Stimulated activated CD4-positive, alpha-beta T cell treated with anti-CD3 and anti-CD28 coated beads, Interleukin-15, amount 100 ng/mL, for 1 hour (primary cell): ENCODE measurements at places on chromosomes 5 and 9.
A peak's percentile ranks its signal among the peaks of the same experiment; 100 is the strongest.

- DNase-seq: no peak
These were observed 22.9 kb downstream of the GFPT2 start for GRCh38 chr5:180330270-180330648.

- no peak for DNase-seq
These were observed 55.8 kb upstream of the CPEB4 start for GRCh38 chr5:173832386-173832785.

GRCh38 chr5:87732875-87733768, 320.4 kb upstream of the CCNH start:
- DNase-seq: no peak

GRCh38 chr5:169647566-169647965, 10.5 kb downstream of the DOCK2 start:
- DNase-seq: no peak

GRCh38 chr9:128587453-128587852, 35.1 kb downstream of the SPTAN1 start:
- DNase-seq: peak; percentile 12

DNA sequence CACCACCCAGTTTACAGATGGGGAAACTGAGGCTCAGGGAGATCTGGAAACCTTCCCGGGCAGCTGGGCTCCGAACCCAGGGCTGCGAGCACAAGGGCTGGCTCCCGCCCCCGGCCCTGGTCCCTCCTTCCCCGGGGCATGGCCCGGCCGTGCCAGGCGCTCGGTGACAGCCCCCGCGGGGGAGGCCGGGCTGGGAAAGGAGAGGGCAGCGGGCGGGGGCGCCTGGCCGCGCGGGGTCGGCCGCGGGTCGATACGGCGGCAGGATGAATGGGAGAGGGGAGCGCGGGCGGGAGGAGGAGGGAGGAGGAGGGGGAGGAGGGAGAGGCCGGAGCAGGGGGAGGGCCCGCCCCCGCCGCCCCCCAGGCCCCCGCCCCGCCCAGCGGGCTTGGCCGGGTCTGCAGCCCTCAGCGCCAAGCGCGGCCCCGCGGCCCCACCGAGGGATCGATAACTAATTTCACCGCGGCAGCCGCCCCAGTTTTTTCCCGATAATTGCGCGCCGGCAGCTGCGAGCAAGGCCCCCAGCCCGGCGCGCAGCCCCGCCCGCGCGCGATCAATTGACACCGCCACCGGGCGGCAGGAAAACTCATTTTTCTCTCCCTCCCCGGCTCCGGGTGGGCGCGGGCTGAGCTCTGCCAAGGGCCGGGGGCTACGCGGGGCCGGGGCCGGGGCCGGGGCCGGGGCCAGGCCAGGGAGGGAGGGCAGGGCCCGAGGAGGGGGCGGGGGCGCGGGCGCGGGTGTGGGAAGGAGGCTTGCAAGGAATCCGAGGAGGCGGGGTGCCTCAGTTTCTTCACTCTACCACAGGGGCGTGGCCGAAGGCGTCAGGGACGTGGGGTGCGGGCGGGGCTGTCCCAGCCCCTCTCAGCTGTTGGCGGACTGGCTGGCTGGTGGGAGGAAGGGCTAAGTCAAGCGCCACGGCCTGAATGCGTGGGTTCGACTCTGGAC, 52.1 kb downstream of the C9orf50 start:
- no peak for DNase-seq

DNA sequence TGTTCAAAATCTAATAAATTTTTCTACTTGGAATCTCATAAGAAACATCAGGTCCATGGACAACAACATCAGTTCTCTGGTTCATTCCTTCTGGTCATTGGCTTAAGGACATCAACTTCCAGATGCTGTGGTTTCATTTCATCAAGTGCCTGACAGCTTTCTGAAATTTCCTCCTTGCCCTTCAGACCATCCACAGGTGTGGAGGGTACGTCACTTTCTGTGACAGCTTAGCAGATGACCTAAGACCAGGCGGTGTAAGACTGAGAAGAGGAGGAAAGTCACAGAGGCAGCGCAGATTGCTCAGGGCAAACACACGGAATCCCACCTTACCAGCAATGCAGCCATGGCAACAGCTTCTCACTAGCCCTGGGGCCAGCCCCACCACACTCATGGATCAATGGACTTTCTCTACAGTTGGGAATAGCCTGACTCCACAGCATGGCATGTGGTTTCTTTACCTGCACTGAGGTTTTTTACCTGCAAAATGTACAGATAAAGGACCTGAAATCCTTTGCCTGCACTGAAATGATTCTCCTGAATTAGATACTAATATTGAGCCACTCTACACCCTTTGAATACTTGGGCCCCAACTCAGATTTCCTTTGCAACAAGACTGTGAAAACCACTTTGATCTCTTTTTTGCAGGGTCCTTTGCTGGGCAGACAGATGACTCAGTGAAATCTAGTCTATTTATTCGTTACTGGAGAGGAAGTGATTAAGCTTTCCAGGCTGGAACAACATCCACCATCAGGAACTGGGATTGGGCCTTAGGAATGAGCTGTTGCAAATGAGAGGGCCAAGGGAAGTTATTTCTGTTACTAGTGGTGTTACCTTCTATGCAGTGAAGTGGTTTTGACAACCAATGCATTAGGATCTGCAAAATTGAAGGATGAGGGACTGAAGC, 26.9 kb downstream of the TICAM2 start:
- no peak for DNase-seq

- no peak for DNase-seq
These were observed 168.0 kb downstream of the TAF11L14 start for GRCh38 chr5:17802256-17802655.

DNA sequence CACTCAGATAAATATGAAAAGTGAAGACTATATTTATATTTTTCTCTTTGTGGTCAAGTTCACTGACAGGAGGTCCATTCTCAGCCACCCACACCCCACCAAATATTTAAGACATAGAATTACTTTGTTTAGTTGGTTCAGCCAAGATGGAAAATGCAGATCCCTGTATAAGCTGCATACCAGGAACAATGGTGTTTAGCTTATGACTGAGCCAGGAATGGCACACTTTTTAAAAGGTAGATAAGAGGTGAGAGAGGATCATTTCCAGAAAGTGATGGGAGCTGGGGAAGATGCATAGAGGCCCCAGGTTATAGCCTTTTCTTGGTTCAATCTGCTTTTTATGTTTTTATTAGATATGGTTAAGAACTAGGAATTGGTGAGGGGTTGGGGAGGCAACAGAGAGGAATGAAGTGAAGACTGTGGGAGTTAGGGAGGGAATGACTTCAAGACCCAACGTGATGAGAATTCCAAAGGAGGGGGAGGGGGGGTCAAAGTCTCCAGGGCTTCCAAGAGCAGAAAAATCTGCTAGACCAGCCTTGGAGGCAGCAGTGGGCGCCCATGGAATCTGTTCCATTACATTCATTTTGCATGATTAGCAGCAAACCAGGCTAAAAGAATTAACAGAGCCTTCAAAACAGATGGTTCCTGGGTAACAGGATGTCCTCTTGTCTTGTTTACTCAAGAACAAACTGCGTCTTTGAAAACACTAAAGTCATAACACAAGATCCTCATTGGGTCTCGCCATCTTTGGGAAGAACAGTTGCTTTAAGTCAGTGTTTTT, 95.2 kb downstream of the FGF1 start:
- no peak for DNase-seq

DNA sequence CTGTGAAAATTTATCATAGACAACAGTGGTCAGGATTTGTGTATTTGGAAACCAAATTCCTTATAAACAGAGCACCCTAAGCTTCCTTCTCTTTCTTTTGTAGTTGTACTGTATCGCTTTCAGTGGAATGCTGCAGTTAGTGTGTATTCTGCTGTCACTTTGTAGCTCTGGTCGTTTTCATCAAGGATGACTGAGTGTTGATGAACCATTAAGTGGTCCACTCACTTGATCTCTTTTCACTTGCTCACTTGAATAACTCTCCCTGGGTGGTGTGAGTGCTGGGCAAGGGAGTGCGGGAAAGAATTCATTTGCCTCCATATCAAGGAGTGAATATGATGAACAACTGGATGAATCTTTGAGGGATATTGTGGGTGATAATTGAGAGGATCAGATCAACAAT, 1225.7 kb upstream of the WWC1 start:
- no peak for DNase-seq

GRCh38 chr5:108749128-108749861, 1.6 kb downstream of the FER start:
- no peak for DNase-seq

DNA sequence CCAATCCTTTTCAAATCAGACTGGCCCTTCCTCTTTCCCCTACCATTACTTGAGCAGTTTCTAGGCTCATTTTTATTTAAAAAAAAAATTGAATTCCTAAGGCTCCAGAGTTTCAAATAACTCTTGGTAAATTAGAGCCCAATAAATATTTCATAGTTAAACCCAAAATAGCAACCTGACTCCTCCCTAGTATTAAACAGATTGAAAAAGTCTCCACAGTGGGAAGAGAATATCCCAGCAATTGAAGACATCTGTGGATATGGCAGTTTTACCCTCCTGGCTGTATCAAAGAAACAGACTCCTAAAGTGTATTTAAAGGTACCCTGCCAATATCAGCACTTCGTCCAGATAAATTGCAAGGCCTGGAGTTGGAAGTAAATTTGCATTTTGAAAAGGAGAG, 52.7 kb upstream of the GDNF start:
- DNase-seq: no peak

- DNase-seq: no peak
These were observed 486.6 kb downstream of the ARHGEF28 start for GRCh38 chr5:74112372-74113195.

GRCh38 chr9:111807197-111807596, 12.5 kb upstream of the SHOC1 start:
- DNase-seq: no peak

GRCh38 chr5:58933891-58934628, 351.2 kb downstream of the RAB3C start:
- no peak for DNase-seq

DNA sequence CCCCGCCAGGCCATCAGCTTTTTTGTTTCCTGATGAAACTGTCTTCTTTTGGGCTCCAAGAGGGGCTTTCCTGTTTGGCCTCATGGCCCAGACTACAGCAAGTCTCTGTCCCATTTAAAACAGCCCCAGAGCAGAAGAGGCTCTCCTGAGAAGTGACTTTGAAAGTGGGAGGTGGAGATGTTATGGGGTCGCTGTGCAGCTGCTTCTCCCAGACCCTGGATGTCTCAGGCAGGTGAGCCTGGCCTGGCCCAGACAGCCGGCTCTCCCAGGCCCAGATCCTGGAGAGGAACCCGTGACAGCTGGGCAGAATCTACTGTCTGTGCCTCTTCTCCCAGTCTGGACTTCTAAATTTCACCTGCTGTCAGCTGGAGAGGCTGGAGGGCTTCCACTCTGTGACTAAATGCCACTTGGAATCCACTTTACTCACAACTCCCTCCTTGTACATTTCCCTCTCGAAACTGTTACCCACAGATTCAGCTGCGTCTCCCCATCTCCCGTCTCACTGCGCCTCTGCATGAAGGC, 20.6 kb downstream of the FAM78A start:
- no peak for DNase-seq

DNA sequence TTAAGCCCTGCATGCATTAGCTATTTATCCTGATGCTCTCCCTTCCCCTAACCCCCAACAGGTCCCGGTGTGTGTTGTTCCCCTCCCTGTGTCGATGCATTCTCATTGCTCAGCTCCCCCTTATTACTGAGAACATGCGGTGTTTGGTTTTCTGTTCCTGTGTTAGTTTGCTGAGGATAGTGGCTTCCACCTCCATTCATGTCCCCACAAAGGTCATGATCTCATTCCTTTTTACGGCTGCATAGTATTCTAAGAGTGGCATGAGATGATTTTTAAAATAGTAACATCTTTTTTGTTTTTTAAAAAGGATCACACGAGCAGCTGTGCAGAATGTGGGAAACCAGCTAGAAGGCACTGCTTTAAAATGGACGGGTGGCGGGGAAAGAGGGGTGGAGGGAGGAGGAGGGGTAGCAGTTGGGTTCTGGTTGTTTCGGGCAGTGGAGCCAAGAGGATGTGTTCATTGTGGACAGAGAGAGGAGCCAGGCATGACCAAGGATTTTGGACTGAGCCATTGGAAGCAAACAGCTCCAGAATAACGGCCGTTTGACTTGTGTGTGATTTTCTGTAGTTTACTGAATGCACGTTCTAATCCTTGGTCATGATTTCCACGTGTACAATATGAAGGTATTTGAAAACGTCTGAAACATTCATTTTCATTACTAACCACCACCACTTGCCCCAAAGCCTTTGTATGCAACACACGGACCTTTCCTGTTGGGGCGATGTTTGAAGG, 1.7 kb upstream of the TENT4A start:
- DNase-seq: no peak

DNA sequence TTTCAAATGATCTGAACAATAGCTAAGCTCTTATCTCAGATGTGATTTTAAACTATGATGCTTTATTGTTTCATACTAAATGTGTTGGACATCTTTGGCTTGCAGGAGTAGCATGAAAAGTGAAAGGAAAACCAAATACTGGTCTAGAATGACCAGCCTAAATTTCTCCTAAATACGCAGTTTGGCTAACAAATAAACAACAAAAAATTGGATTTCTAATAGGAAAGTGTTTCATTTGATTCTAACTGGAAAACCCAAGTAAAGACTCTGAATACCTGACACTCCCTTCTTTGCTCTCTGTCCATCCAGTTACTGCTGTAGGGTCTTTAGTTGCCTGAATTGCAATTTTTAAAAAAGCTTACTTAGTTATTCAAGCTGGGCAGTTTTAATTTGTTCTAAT, 111.7 kb upstream of the ACOT12 start:
- DNase-seq: no peak

GRCh38 chr9:22169243-22169642, 160.1 kb upstream of the CDKN2B start:
- DNase-seq: no peak

DNA sequence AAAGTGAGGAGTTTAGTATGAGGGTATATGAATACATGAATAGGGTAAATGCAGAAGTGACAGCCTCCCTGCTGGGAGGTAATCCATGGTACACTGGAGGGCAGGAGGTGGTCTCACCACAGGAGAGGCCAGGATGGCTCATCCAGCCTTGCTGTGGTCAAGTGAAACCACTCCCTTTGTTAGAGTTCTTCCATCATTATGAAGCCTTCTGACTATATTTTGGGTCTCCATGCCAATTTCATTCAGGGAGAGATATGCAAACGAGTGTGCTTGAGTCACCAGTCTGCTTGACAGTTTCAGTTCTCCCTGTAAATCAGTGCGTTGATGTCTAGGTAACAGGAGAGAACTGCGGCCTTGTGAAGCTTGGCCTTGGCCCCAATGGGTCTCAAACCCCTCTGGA, 16.4 kb downstream of the PPP3R2 start:
- no peak for DNase-seq

DNA sequence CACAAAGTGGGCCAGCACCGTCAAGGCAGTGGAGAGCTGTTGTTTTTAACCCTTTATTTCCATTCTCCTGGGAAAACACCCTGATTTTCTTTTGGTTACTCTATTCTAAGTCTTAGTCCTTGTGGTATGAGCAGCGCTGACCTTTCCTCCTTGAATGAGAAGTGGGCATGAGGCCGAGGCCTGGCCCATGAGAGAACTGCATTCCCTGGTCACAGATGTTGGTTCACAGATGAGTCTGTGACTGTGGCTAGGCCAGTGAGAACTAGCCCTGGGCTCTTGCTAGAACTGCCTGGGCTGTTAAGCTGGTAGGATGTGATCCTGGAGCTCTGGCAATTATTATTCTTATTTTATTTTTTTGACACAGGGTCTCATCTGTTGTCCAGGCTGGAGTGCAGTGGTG, 71.7 kb upstream of the KLF9 start:
- no peak for DNase-seq
